ENCODE measurements at places on chromosomes 3 and 15.

GRCh38 chr3:27224197-27224596 lies 145.0 kb downstream of the NEK10 start:
- DNase-seq, result no peak

GRCh38 chr15:80846031-80846815 lies 67.1 kb downstream of the CEMIP start:
- no peak for DNase-seq

GRCh38 chr15:89326316-89326715 lies 8.3 kb downstream of the POLG start:
- no peak for DNase-seq

DNA sequence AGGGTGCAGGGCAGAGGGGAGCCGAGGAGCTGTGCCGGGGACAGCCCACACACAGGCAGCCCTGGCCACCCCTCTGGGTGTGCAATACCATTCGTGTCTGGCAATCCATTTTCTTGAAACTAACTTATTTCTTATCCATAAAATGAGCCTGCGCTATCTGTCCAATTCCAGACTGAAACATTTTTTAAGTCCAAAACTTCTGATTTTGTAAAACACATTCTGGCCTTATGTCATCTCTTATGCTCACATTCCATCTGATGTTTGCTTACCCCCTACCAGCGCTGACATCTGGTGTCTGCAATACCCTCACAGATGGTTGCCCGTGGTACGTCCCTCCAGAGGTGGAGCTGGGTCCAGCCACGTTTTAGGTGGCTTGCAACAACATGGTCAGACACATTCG lies 31.8 kb downstream of the PCSK6 start:
- no peak for DNase-seq

- DNase-seq, result no peak
Observed at GRCh38 chr15:86854176-86854575, 774.5 kb downstream of the AGBL1 start.

DNA sequence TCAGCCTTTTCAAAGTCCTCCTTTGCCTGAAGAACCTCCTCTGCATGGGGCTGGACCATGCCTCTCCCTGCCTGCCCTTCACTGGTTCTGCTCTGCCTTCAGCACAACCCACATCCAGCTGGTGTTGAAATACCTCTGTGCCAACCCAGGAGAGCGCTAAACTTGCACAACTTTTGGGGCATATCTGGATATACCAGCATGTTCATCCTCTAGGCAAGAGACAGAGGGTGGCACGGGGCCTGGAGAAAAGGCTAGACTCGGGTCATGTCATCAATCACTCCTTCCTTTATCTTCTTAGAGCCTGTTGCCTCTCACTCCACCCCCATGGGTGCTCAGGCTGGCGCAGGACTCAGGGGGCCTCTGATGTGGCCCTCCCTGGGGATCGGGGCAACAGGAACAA lies 4.8 kb downstream of the SEMA4B start:
- DNase-seq, result no peak

- DNase-seq, result no peak
Observed at GRCh38 chr3:36823806-36824205, 59.5 kb upstream of the DCLK3 start.

GRCh38 chr3:71054312-71054711 lies 529.2 kb downstream of the FOXP1 start:
- no peak for DNase-seq

DNA sequence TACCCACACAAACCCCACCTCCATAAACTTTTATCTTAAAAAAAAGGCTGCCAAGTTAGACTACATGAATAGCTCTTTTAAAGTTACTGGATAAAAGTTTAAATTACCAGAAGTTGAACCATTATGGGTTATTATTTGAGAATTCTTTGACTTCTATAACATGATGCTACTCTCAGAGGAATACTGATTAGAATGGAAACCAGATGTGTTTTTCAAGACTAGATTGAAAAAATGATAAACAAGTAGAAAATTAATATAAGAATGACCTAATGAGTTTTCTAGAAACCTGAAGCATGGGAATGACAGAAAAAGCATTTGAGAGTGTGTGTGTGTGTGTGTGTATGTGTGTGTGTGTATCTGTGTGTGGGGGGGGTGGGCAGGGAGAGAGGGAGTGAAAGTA lies 12.4 kb upstream of the FGF7 start:
- DNase-seq, result no peak

- DNase-seq, result peak; percentile 94
Observed at GRCh38 chr15:78049691-78050440, 27.6 kb downstream of the TBC1D2B start.

GRCh38 chr3:193894121-193894863 lies 241.7 kb upstream of the HES1 start:
- no peak for DNase-seq

DNA sequence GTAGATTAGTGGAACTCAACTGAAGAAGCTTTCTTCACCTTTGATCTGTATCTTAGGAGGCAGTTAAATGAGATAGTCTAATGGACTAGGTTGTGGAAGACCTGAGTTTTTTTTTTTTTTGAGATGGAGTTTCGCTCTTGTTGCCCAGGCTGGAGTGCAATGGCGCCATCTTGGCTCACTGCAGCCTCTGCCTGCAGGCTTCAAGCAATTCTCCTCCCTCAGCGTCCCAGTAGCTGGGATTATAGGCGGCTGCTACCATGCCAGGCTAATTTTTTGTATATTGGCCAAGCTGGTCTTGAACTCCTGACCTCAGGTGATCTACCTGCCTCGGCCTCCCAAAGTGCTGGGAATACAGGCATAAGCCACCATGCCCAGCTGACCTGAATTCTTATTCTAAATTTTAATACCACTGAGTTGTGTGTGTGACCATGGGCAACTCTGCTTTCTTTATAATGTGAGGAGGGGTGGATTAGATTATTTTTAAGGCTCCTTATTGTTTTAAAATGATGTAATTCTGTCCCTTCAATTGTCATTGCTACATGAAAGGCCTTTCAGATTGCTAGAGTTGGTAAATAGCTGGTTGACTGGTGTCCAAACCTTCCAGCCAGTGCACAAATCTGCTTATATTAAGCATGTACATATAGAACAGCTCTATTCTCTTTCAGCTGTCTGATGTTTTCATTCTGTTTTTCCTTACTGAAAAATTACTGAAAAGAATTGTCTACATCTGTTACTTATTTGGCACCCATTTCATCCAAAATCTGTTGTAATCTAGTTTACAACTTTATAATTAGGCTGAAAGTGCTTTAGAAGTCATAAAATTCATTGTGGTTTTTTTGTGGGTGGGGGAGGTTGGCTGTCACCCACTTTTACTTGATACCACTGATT lies 2.3 kb downstream of the LNP1 start:
- DNase-seq, result peak; percentile 26

- DNase-seq, result peak; percentile 98
Observed at GRCh38 chr3:13895155-13896105, 15.6 kb upstream of the WNT7A start.

- DNase-seq, result no peak
Observed at GRCh38 chr3:169171739-169172138, 491.8 kb downstream of the MECOM start.

- peak; percentile 63 for DNase-seq
Observed at GRCh38 chr3:172138792-172139507, 99.6 kb downstream of the FNDC3B start.

DNA sequence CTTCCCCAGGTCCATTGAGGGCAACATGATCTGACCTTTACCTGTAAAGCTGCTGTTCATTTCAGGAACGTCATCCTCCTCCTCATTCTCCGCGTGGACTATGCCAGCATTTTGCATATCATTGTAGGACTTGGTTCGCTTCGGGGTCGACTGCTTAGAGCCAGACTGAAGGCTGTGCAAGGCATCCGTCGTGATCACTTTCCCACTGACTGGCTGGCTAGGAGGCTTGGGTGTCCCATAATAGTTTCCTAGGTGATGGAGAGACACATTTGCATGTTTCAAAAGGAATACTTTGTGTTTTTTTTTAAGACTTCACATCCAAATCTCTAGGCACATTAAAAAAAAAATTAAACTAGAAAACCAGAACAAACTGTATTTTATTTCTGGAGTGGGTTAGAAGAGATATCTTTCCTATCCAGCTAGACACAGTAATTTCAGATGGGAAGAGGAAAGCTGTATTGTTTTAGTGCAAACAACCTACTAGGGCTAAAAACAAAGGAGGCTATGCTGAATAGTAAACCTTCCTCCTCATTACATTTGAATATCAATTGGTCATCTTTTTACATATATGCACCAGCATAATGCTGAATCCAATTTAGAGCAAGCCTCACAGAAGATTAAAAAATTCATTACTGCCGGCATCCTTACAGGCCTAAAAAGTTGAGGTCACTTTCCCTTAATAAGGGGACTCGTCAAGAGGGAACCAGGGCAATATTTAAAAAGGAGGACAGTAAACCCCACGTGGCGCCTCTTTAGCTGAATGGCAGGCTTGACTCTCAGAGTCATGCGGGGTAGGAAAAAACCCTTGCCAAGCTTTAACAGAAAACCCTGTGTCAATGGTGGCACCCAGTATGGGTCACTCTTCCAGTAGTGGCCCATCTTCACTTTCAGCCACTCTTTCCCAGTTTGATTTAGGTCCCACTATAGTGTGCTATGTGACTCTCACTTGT lies 559.9 kb downstream of the MAGI1 start:
- no peak for DNase-seq

GRCh38 chr3:118793176-118793575 lies 241.5 kb downstream of the IGSF11 start:
- DNase-seq, result no peak

DNA sequence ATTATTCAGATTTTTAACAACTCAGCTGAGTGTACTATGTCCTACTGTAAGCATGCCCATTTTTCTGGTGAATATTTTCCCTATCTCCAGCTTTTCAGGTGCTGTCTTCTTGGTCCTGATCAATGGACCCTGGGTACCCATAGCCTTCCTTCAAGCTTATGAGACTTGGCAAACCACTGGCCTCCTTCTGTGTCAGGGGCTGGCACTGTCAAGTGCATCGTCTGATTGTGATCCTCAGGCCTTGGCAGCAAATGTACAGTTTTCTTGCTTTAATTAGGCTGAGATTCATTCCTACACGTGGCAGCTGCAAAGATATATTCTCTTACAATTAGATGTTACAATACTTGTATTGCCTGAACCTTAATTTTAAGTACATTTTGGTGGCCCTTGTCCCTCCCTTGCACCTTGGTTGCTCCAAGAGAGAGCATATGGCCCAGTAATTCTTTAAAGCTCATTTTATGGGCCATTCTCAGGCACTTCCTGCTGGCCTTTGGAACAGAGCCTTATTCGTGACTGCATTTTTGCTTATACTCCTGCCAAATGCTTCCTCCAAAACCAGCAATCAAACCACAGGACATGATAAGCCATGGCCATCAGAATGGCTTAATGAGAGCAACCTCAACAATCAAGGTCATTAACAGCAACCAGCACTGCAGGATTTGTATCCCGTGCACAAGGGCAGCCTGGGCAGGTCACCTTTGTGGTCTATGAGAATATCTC lies 179.9 kb downstream of the CNTN6 start:
- no peak for DNase-seq

- no peak for DNase-seq
Observed at GRCh38 chr15:64637412-64637811, 138.0 kb downstream of the RBPMS2 start.

DNA sequence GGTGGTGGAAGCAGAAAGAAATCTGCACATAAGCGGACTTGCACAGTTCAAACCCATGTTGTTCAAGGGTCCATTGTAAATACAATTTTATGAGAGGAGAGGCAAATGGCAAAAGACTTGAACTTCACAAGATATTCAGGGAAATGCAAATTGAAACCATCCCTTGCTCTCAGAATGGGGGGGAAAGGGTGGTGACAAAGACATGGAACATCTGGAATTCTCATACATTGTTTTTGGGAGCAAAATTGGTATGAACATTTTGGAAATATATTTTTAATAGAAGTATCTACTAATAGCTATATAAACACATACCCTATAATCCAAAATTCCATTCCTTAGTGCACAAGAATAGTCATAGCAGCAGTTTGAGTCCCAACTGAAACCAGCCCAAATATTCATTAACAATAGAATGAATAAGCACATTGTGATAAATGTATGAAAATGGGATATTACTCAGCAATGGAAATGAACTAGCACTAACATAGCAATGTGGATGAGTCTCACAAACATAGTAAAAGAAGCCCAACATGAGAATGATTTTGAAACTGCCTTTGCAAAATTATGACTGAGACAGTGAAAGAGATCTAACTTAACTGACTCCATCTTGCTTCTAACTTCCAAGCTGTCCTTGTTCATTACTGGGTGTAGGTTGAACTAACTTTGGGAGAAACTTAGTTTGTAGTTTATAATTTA lies 77.2 kb downstream of the CD200R1L start:
- DNase-seq, result no peak

GRCh38 chr3:189962466-189962865 lies 158.2 kb downstream of the P3H2 start:
- DNase-seq, result no peak

GRCh38 chr15:62795171-62795570 lies 247.4 kb upstream of the TPM1 start:
- DNase-seq, result no peak

DNA sequence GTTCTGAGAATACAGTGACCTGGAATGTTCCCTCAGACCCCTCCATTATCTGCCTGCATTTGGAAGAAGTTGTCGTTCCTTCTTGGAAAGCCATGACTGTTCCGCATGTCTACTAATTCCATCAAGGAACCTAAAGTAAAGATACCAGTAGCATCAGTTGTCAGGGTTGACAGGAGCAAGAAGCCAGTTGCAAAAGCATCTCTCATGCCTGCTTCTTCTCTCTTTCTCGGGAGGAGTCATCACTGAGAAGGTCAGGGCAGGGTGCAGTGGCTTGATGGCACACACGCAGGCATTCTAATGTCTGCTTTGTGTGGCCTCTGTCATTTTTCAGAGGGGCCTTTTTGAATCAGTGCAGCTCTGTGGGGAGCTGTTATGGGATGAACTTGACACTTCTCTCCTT lies 276.6 kb upstream of the TPM1 start:
- no peak for DNase-seq

DNA sequence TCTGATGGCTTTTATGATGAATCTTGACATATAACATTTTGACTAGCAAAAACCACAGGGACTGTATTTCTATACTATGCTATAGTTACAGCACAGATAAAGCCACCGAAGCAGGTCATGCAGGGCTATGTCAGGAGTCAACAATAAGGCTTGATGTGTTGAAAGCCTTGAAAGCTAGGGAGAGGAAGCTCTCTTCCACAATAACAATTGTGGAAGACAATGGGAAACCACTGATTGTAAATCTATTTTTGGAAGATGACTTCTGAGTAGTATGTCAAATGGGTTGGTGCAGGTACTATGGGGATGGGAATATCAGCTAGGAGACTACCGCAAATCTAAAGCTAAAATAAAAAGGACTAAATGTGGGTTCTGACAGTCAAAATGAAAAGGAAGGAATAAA lies 4.0 kb upstream of the AQR start:
- DNase-seq, result no peak

GRCh38 chr15:67979281-67979680 lies 74.8 kb upstream of the PIAS1 start:
- no peak for DNase-seq

DNA sequence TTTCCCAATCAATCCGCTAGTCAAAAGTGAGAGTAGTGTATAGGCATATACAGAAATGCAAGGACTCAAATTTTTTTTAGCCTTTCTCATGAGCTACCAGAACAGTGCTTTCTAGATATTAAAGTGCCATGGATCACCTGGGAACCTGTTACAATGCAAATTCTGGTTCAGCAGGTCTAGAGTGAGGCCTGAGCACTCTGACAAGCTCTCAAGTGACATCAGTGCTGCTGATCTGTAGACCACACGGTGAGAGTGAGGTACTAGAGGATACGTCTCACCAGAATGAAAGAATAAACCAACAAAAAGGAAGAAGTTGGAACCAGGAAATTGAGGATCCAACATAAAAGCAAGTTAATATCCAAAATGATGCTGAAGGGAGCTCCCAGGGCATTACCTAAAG lies 16.0 kb upstream of the PLA2G4D start:
- no peak for DNase-seq

GRCh38 chr15:32909431-32909830 lies 191.6 kb downstream of the GREM1 start:
- DNase-seq, result no peak

All from activated CD8-positive, alpha-beta T cell treated with anti-CD3 and anti-CD28 coated beads for 36 hours (primary cell).